ENCODE measurements at places on chromosomes 1 and 21.

DNA sequence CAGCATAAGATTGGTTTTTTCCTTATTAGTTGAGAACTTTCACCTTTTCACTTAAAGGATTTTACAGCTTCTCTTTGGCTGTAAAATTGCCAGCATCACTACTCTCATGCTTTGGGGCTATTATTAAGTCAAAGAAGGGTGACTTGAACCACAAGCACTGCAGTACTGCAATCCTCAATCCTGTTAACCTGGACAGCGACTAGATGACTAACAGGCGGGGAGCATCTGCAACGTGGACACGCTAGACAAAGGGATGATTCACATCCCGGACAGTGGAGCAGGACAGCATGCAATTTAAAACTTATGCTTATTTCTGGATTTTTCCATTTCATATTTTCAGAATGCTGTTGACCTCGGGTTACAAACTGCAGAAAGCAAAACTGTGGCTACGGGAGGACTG, 8.1 kb downstream of the ARV1 start:
- DNase-seq, result no peak

DNA sequence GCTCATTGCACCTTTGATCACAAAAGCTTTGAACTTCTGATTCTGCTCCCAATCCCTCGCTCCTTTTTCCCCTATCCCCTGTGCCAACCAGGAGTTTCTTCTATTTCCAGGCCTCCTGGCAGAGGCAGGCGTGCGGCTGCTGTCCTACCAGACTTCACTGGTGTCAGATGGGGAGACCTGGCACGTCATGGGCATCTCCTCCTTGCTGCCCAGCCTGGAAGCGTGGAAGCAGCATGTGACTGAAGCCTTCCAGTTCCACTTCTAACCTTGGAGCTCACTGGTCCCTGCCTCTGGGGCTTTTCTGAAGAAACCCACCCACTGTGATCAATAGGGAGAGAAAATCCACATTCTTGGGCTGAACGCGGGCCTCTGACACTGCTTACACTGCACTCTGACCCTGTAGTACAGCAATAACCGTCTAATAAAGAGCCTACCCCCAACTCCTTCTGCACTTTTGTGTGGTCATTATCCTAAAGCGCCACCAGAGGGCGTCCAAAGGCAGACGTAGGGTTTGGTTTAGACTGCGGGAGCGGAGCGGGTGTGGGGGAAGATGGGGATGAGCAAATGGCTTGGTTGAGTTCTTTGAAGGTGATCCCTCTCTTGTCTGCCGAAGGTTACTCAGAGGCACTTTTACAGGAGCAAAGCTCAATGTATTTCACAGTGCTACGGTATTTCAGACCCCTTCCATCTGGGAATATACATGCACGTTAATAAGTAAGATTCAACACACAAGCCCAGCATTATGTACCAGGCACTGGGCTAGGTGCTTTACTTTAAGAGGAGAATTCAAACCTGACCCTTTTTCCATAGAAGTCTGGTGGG, 24.7 kb downstream of the HMGCS2 start:
- peak; percentile 95 for DNase-seq

DNA sequence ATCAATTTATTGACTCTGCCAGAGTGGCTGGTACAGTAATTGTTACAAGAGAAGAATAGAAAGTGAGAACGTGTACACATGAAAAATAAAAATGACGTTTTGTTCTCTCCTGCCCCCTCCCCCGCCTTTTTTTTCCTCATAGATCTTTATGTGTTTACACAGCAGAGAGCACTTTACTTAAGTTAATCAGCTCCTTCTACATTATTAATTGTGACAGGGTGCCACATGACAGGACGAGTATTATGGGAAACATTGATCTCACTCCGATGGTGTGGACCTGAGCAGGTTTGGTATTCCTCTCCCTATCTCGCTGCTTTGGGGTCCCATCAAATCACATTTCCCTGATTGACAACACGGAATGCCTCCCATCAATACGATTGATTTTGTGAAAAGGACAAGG, 285.7 kb downstream of the TM2D1 start:
- no peak for DNase-seq

DNA sequence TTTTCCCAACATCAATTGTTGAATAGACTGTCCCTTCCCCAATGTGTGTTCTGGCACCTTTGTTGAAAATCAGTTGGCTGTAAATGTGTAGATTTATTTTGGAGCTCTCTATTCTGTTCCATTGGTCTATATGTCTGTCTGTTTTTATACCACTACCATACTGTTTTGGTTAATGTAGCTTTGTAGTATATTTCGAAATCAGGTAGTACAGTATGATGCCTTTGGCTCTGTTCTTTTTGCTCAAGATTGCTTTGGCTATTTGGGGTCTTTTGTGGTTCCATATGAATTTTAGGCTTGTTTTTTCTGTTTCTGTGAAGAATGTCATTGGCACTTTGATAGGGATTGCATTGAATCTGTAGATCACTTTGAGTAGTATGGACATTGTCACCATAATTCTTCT, 8.1 kb downstream of the ACOT11 start:
- DNase-seq, result no peak

DNA sequence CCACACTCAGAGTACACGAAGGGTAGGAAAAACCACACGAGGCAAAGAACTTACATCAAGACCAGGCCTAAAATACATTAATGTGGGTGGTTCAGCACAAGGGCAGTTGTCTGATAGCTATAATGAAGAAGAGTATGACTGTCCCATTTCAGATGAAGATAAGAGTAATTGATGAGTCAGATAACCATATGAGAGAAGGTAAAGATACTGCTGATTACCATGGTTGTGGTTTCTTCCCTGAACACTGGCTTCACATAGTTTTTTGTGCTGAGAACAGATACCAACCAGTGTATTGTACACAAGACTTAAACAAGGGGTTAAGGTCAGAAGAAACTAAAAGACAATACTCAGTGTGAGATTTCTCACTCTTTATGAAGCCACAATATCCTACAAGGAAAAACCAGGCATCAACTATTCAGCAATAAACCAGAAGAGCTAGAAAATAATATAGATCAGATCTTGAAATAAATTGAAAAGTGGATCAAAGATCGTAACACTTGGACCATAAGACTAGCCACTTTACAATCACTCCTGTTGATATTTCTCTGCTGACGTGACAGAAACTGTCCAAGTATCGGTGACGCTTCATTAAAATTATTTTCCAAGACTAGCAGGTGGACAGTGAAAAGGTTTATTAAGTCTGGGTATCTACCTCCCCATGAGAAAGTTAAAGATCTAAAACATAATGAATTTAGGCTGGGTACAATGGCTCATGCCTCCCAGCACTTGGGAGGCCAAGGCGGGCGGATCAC, 28.6 kb downstream of the PUM1 start:
- no peak for DNase-seq

All from posterior cingulate gyrus (tissue), 11 donors.